ENCODE measurements at places on chromosomes 6 and 20. TPM values are rescaled to one million over a fixed set of nuclear protein-coding genes. Genes with fewer than 3 reads are reported as not detected.

- DNase-seq, result peak; percentile 1
Measured at GRCh38 chr6:38959138-38959537, 89.4 kb upstream of the GLP1R start.

- DNase-seq, result peak; percentile 97
Measured at GRCh38 chr20:5065879-5066383, 53.8 kb downstream of the PCNA start.

DNA sequence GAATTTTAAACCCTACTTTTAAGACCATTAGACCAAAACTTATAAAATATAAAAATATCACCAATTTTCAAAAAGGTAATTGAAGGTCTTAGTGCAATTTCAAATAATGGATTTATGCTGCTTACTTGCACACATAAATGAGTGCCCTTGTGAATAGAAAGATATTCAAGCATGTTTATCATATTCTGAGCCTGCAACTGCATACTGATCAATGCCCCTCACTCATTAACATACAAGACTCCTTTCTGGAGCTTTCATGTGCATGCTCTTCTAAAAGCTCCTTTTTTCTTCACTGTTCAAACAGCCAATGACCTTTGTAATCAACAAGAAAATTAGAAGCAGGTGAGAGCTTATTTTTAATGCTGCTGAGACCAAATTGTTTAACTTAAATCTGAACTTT is 1139.3 kb downstream of the HACE1 start:
- DNase-seq, result no peak

DNA sequence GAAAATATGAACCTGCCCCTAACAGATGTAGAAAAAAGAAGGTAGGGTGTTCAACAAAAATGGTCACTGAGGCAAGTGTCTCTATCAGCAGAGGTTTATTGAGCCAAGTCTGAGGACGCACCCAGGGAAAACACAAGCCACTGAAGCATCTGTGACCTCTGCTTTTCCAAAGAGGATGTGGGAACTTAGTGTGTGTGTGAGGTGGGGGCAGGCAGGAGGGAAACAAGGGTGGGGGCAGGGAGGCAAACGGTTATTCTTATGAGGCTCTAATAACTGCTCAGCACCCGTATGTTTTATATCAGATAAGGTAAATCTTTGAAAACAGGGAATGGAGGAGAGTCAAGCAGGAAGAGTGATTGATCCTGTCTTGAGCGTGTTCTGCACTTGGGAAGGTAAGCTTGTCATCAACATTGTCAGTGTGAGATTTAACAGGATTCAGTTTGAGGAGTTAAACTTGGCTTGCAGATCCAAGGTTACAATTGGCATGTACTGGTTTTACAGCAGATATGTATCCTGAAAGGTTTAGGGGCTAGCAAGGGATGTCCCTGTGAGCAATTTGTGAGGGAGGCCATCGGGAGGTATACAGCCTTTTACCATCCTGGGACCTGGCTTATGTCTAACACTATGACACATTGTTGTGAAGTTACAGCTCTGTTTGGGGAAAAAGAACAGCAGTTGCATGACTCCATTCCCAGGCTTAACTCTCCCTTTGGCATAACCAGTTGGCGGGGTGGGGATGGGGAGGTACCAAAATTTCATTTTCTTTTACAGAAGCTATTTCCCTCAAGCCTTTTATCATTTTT is 33.7 kb downstream of the NINL start:
- no peak for DNase-seq

Gene GMEB2
- total RNA-seq, result 12.9 TPM

- peak; percentile 31 for DNase-seq
Measured at GRCh38 chr6:80338201-80338836, 231.8 kb downstream of the BCKDHB start.

Gene PNLDC1
- total RNA-seq, result not detected

All from renal cortical epithelial cell (primary cell).